ENCODE measurements at places on chromosomes 3 and 15.

- no peak overlapping the region for H3K4me3 ChIP-seq
- H3K27ac ChIP-seq, result no peak overlapping the region
- no peak for DNase-seq
- no peaks in the 10 kb centered on the region for H3K4me1 ChIP-seq
- H3K36me3 ChIP-seq, result no peaks in the 10 kb centered on the region
These were observed 66.0 kb upstream of the CMSS1 start for GRCh38 chr3:99751649-99752048.

DNA sequence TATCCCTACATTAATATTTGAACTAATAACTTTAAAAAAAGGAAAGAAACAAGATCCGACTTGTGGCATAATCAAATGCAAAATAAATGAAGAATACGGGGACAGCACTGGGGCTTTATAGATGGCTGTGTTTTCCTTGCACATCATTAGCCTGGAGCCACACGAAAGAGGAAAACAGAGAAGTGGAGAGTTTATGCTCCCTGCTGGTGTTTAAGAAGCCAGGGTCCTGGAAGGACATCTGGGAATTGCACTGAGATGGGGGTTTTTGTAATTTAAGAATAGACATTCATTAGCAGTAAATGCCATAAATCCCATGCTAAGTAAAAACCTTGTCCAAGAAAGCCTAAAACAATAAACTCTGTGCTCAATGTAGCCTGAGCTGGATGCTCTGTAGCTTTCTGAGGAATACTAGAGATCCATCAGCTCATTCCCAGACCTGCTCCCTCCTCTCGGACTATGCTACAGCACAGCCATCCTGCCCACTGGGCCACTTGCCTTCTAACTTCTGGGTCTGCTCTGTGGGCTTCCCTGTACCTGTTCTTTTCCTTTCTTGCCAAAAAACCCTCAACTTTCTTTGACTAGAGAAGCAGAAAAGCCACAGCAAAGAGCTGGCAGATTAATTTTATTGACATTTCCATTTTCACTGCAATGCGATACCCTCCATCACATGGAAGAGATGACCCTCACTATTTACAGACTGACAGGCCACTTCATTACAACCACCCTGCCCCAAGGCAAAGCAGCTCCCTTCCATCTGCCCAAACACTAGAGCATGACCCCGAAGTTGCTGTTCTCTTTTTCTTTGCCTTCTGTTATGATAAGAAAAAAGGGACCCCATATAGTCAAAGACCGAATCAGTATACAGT, 62.3 kb downstream of the MEIS2 start:
- no peaks in the 10 kb centered on the region for H3K27me3 ChIP-seq
- H3K27ac ChIP-seq, result no peak overlapping the region
- H3K4me1 ChIP-seq, result peaks cover 29% of the 10 kb centered on the region
- no peak overlapping the region for H3K4me3 ChIP-seq
- DNase-seq, result no peak

- H3K27ac ChIP-seq, result no peak overlapping the region
- no peak overlapping the region for H3K4me3 ChIP-seq
- H3K36me3 ChIP-seq, result no peaks in the 10 kb centered on the region
- H3K27me3 ChIP-seq, result no peaks in the 10 kb centered on the region
These were observed 62.7 kb upstream of the SLCO3A1 start for GRCh38 chr15:91790836-91791235.

DNA sequence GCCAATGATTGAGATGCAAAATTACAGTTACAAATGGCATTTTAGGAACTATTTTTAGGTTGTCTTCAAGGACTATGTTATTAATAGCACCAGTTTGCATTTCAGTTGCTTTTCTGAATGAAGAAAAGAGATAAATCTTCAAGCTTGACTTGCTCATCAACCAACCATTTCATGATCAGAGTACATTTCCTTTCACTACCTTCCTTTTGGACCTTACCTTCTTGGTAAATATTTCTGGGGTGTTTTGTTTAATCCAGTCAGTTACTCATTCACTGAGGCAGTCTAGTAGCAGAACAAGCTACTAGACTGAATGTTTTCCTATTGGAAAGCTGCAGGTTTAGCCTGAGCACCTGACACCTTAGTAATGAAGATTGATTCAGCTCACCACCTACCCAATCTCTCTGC, 8.2 kb downstream of the SLC27A2 start:
- H3K27ac ChIP-seq, result no peak overlapping the region
- no peaks in the 10 kb centered on the region for H3K36me3 ChIP-seq
- H3K4me3 ChIP-seq, result no peak overlapping the region
- H3K4me1 ChIP-seq, result peaks cover 18% of the 10 kb centered on the region
- DNase-seq, result no peak
- H3K27me3 ChIP-seq, result no peaks in the 10 kb centered on the region
